CD4-positive, alpha-beta memory T cell (primary cell): ENCODE measurements at places on chromosomes 12 and 14. TPM values are rescaled to one million over a fixed set of nuclear protein-coding genes. Genes with fewer than 3 reads are reported as not detected.

Gene OR6C2
- not detected for total RNA-seq

Gene DEPDC4
- total RNA-seq = 1.4 TPM

Gene LIN7A
- total RNA-seq = not detected

Gene LBHD2
- not detected for total RNA-seq

Gene PLEKHG7
- not detected for total RNA-seq

Gene LHX5
- not detected for total RNA-seq

Gene GPR68
- total RNA-seq = 10.8 TPM

Gene HCAR1
- total RNA-seq = 0.09 TPM
